ENCODE measurements at places on chromosomes 12 and 14.

GRCh38 chr12:117724543-117724942 is 244.2 kb downstream of the KSR2 start:
- no peak for DNase-seq

- no peak for DNase-seq
Measured at GRCh38 chr12:15540005-15540404, 217.7 kb downstream of the PTPRO start.

GRCh38 chr14:32536175-32536574 is 207.1 kb downstream of the AKAP6 start:
- DNase-seq: no peak

DNA sequence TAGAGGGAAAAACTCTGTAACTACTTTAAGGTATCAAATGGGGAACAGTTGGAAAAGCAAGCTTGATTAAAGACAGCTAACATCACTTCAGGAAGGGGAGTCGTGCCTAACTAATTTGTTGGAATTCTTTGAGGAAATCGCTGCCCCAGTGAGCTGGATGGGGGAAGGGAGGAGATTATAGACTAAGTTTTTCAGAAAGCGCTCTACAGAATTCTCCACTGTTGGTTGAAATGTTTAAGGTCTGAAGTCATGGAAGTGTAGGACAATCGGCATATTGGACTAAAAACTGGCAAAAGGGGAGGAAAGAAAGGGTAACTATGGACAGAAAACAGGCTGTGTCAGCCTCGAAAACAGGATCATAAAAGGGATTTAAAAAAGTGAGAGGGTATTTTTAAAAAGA is 229.9 kb upstream of the HMGA2 start:
- no peak for DNase-seq

- no peak for DNase-seq
Measured at GRCh38 chr14:91911474-91912032, 35.9 kb downstream of the FBLN5 start.

GRCh38 chr12:45893240-45893639 is 97.1 kb downstream of the SCAF11 start:
- DNase-seq: no peak

GRCh38 chr12:90801776-90802175 is 153.2 kb downstream of the CCER1 start:
- no peak for DNase-seq

DNA sequence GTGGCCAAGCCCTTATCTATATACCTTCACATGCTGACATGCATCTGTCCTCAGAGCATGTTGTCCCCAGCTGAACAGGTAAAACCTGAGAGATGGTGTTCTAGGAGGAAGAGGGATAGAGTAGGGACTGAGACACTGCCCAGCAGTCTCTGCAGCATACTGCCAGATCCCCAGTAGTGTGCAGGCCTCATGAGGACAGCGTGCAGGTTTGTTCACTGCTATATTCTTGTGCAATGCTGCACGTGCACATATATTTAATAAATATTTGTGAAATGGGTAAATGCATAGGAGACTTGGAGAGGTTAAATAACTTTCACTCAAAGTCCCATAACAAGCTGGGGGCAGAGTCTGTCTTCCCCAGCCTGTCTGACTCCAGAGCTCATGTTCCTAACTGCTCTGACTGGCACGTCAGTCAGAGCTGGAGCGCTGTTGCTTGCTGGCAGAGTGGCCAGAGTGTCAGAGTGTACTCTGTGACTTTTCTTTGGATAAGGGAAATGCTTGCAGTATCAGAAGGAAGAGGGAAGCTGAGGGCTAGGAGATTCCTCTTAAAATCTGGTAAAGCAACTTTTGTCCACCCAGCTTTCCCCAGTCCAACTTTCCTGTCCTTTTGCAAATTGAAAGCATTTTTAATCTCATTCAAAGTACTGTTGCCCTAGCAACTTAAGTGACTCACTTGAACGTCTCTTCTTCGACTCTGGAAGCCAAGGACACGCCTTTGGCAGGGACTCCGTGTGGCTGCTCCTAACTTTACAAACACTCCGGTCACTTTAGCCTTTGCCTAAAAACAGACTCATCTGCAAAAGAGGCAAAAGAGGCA is 14.9 kb upstream of the POLR3B start:
- no peak for DNase-seq

- DNase-seq: no peak
Measured at GRCh38 chr12:80648881-80649280, 58.6 kb upstream of the MYF6 start.

- no peak for DNase-seq
Measured at GRCh38 chr12:48029491-48030172, 25.4 kb upstream of the COL2A1 start.

DNA sequence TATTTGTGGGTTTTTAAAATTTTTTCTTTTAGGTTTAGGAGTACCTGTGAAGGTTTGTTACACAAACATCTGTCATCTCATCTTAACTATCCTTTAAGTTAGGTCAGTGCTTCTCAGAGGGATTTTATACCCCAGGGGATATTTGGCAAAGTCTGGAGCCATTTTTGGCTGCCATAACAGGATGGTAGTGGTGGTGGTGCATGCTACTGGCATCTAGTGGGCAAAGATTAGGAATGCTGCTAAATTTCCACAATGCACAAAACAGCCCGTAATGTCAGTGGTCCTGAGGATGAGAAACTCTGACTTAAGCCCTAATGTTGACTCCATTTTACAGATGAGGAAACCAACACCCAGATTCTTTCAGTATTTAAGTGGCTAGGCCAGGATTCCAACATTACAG is 85.2 kb upstream of the MYF6 start:
- DNase-seq: no peak

- no peak for DNase-seq
Measured at GRCh38 chr12:67456431-67456901, 187.3 kb downstream of the CAND1 start.

GRCh38 chr14:56300495-56300894 is 182.3 kb downstream of the PELI2 start:
- DNase-seq: no peak

GRCh38 chr12:67994046-67994445 is 4.8 kb downstream of the IFNG-AS1 start:
- no peak for DNase-seq

- no peak for DNase-seq
Measured at GRCh38 chr12:50101663-50102062, 2.1 kb upstream of the GPD1 start.

GRCh38 chr12:94831081-94831751 is 172.3 kb downstream of the NDUFA12 start:
- DNase-seq: no peak

GRCh38 chr12:76033081-76034011 is 1.8 kb upstream of the PHLDA1 start:
- no peak for DNase-seq

GRCh38 chr12:101902641-101903040 is 25.3 kb downstream of the DRAM1 start:
- DNase-seq: no peak

DNA sequence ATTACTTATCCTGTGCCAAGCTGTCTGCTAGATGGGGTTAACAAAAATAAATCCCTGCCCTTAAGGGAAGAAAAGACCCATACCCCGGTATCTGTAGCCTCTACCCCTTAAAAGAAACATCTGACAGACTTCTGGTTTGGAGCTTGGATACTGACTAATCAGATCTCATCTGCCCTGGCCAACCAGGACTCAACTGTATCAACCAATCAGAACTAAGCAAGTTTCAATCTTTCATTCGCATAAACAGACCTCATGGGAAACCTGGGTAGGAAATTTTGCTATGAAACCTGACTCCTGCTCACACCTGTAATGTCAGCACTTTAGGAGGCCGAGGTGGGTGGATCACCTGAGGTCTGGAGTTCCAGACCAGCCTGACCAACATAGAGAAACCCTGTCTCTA is 26.4 kb upstream of the PRMT8 start:
- no peak for DNase-seq

DNA sequence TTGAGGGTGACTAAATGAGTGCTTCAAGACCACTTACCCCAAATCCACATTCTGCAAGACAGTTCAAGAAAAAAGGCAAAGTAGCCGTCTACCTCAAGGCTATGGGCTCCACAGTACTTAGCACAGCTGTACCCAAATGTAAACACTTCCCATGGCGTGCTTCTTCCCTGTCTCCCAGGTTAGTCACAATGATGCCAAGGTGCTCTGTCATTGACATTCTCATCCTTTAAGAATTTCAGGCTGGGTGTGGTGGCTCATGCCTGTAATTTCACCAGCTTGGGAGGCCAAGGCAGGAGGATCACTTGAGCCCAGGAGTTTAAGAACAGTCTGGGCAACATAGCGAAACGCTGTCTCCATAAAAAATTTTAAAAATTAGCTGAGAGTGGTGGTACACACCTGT is 51.2 kb upstream of the CERS5 start:
- no peak for DNase-seq

- no peak for DNase-seq
Measured at GRCh38 chr14:85124631-85125290, 405.2 kb upstream of the FLRT2 start.

GRCh38 chr14:78592616-78593219 is 422.5 kb downstream of the NRXN3 start:
- no peak for DNase-seq

- no peak for DNase-seq
Measured at GRCh38 chr12:26870491-26871419, 37.8 kb upstream of the ITPR2 start.

GRCh38 chr14:34766060-34766459 is 51.7 kb upstream of the CFL2 start:
- DNase-seq: no peak

DNA sequence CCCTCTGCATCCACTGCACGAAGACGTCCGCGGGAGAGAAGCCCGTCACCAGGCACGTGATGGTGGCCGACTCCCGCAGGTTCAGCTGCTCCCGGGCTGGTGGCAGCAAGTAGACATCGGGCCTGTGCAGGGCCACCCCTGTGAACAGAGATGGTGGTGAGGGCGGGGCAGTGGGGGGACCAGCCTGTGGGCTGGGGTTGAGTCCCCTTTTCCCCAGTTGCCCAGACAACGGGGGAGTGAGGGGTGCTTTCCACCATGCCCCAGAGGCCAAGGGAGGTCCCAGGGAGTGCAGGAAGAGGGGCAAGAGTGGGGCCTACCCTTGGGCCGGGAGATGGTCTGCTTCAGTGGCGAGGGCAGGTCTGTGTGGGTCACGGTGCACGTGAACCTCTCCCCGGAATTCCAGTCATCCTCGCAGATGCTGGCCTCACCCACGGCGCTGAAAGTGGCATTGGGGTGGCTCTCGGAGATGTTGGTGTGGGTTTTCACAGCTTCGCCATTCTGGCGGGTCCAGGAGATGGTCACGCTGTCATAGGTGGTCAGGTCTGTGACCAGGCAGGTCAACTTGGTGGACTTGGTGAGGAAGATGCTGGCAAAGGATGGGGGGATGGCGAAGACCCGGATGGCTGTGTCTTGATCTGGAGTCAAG is 328.3 kb downstream of the TMEM121 start:
- no peak for DNase-seq

DNA sequence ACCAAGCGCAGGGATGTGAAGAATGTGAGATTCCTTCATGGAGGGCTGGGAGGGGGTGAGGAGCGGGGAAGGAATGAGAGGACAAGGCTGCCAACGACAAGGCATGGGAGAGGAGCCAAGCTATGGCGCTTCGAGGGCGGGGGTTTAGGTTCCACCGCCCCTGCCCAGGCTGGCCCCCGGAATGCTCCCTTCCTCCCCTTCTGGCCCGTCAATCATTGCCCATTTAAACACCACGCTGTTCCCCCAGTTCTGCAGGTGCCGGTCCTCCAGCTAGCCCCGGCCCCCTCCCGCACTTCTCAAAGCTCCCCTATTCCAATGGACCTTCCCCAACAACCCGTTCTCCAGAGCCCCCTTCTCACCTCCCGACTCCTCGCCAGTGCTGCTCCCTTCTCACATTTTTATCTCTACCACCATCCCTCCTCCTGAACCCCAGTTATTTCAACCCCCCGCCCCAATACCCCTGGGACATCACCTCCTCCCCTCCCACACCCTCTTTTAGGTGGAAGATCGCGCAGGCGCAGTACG is 428 bp downstream of the RNF41 start:
- DNase-seq: no peak

GRCh38 chr12:2624543-2625288 is 170.1 kb upstream of the FKBP4 start:
- no peak for DNase-seq

DNA sequence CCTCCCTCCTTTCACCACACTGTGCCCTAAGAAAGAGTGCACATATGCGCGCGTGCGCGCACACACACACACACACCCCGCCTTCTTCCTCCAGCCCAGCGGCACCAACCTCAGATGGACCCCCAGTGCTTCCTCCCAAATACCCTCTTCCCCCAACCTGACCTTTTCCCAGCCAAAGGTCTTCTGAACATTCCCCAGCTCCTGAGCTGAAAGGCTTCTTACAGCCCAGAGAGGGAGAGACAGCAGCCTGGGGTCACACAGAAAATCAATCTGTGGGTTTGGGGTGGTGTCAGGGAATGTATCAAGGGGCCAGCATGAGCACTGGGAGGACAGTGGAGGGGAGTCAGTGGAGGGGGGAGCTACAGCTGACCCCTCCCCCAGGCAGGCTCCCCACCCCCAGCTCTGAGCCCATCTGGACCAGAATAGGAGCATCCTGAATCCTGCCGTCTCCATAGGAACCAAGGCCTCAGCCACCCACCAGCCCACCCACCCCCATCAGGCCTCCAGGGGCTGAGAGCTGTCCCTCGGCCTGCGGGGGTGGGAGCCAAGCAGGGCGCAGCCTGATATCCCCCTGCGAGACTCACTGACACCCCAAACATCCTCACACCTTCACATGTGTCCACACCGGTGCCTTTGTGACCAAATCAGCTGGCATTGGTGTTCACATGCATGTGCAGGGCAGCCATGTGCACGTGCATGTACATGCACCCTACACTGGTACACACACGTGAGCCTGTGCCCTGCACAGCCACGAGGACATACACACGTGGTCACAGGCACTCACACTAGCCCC is 5.7 kb downstream of the RASAL1 start:
- DNase-seq: no peak

DNA sequence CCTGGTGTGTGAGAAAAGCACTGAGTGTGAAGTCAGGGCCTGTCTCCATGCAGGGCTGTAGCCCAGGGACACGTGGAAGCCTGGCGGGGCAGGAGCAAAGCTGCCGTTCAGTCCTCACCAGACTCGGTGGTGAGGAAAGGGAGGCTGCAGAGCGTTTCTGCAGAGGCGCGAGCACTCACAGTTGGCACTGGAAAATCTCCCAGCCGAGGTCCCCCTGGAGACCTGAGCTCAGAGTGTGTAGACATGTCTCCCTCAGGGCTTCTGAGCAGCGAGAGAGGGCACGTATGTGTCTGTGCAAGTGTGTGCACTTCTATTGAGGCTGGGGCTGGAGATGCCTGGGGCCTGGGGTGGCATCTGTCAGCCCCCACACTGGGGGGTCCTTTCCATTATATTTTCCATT is 11.0 kb upstream of the HHIPL1 start:
- no peak for DNase-seq

- DNase-seq: no peak
Measured at GRCh38 chr12:38162708-38163441, 153.7 kb upstream of the ALG10B start.

DNA sequence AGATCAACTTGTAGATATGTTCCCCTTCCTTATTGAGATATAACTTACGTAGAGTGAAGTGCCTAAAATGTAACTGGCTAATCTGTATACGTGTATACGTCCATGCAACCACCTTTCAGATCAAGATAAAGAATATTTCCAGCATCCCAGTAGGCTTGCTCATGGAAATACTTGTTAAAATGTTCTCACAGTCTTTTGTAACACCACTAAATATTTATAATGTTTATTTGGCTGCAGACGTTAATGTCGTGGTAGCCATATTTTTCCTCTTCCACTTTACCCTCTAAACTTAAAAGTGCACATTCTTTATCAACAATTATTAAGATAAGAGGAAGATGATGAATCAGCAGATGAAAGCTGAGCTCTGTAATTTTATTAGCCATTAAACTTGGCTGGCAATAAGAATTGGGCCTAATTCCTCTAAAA is 447.4 kb downstream of the AEBP2 start:
- DNase-seq: no peak

GRCh38 chr14:75521415-75522199 is 662 bp upstream of the BATF start:
- DNase-seq: no peak

Measured in activated naive CD8-positive, alpha-beta T cell treated with anti-CD3 and anti-CD28 coated beads, Interleukin-2, amount 50 U/mL, for 16 hours (primary cell).